CD8-positive, alpha-beta T cell (primary cell): ENCODE measurements at places on chromosomes 2 and 18.
A peak's percentile ranks its signal among the peaks of the same experiment; 100 is the strongest.

GRCh38 chr2:205731583-205731981 lies 49.3 kb downstream of the NRP2 start:
- DNase-seq = no peak

- DNase-seq = no peak
Observed at GRCh38 chr18:75489493-75490190, 62.1 kb upstream of the SMIM21 start.

DNA sequence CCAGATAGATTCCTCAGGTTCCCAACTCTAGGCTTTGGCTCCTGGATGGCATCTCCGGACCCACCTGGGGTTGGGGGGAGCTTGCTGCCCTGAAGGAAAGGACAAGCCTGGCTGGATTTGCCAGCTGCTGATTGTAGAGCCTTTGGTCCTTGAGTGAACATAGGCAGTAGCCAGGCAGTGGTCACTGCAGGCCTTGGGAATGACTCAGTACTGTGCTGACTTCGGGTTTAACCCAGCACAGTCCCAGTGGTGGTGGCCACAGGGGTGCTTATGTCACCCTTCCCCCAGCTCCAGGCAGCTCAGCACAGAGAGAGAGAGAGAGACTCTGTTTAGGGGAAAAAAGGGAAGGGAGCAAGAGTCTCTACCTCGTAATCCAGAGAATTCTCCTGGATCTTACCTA lies 27.7 kb upstream of the ACTR2 start:
- DNase-seq = no peak

DNA sequence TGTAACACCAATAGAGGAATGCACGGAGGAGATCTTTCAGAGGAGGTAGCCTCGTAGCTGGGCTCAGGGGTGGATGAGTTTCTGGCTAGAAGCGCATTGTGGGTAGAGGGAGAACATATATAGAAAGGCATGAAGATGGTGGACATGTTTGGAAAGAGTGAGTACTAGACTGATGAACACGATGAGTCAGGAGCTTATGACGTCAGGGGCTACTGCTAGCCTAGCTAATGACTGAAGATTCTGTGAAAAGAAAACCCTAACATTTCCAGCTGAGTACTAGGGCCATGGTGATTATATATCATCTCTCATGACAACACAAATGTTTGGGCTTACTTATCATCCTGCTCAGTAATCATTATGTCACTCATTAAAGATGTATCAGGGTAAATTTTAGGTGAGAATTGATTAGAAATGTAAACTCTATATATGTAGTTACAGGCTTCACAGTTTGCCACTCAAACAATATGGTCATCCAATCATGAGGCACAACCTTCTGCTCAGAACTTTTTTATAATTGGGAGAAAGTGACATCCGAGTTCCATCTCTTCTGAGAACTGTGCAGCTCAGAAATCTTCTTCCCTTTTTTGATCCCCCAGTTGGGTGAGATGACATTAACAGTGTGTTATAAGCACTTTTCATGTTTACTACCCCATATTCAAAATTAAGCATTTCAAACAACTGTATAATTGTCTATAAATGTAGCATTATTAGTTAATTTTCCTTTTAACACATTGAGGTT lies 22.2 kb upstream of the IL1RN start:
- DNase-seq = no peak

- no peak for DNase-seq
Observed at GRCh38 chr2:3970791-3971651, 267.6 kb downstream of the DCDC2C start.

DNA sequence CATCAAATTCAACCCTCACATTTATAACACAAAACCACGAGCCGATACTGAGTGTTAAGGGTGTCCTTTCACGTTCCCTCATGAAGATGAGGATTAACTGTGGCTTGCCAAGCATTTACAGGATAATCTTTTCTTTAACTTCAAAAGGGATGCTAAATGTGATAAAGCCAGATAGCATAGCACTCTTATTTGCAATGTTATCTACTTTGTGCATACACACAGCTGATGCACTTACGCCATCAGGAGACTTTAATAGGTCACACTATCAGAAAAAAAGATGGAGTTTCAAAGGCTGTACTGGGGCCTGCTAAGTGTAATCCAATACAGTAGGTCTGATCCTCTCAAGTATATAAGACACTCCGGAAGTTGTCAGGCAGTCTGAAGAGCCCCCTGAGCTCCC lies 572.7 kb downstream of the PIK3C3 start:
- no peak for DNase-seq

DNA sequence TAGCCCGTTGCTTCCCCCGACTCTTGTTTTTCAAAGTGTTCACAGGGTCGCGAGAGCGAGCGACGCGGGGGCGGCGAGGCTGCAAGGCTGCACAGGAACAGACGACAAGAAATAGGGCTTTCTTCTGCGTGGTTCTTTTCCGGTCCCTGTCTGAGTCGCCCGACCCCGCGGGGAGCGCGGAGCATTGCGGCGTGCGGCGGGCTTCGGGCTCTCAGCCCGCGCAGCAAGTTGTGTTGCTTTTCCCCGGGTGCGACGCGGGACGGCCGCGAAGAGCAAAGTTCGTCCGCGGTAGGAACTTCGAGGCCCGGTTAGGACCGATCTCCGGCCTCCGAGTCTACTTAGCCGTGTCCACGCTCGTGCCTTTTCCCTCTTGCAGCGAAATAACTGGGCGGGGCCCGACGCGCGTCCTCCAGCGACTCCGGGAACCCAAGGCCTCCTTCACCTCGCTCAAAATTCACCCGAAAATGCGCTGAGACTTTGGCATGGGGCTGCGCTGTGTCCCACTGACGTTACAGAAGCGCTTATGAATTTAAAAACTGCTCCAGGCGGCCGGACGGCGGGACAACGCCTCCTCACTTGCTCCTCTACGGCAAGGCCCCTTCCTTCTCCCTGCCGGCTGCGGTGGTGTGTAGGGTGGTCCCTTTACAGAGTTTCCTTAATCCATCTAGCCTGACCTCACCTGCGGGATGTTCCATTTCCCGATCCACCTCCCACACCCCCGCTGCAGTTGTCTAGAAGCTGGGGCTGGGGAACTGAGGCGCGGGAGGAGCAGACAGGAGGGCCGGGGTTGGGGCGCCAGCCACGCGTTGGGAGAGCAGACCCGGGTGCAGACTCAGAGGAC lies 1.5 kb upstream of the BCL2L11 start:
- DNase-seq = peak; percentile 30

DNA sequence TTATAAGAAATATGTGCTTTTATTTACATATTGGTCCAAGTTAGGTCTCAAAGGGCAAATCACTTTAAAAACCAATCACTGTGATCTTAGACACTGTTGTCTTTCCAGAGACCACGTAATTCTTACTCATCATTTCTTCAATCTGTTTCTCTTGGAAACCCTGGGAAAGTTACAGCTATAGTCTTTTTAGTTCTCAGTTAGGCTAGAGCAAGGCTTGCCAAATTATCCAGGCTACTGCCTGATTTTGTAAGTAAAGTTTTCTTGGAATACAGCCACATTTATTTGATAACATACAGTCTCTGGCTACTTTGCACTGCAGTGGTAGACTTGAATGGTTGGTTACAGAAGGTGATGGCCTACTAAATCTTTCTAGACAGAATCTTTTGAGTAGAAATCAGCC lies 106.0 kb downstream of the KIAA1328 start:
- no peak for DNase-seq

DNA sequence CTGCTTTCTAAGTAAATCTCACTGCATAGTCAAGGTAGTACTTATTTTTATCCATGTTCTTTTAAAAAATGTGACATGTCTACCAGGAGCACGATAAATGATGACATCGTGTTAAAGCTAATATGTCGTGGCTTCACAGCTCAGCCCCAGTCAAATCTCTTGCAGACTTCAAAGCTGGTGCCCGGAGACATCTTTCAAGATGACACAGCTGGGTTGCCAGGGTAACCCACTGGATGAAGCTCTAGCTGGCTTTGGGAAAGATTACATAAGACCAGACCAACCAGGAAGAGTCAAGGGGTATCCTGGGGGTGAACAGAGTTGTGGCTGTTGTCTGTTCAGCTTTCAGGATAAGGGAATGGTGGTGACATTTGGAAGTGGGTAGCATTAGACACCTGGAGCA lies 67.8 kb downstream of the VSNL1 start:
- no peak for DNase-seq

GRCh38 chr2:59490994-59491393 lies 1062.5 kb downstream of the BCL11A start:
- DNase-seq = no peak

DNA sequence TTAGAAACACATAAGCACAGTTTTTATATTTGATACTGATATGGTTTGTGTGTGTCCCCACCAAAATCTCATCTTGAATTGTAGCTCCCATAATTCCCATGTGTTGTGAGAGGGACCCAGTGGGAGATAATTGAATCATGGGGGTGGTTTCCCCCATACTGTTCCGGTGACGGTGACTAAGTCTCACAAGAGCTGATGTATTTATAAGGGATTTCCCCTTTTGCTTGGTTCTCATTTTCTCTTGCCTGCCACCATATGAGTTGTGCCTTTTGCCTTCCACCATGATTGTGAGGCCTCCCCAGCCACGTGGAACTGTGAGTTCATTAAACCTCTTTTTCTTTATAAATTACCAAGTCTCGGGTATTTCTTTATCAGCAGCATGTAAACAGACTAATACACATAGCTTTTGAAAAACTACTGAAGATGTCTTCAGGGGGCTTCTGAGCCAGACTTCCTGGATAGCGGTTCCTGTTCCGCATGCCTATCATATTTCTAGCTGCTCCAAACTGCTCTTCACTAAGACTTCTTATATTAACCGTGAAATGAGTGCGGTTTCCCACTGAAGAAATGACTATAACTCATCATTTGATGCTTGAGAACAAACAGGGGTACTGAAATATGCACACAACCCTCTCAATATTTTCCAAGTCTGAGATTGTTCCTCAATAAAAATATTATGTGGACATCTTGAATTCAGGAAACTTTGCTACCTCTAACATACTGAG lies 75.8 kb downstream of the SPHKAP start:
- DNase-seq = no peak

DNA sequence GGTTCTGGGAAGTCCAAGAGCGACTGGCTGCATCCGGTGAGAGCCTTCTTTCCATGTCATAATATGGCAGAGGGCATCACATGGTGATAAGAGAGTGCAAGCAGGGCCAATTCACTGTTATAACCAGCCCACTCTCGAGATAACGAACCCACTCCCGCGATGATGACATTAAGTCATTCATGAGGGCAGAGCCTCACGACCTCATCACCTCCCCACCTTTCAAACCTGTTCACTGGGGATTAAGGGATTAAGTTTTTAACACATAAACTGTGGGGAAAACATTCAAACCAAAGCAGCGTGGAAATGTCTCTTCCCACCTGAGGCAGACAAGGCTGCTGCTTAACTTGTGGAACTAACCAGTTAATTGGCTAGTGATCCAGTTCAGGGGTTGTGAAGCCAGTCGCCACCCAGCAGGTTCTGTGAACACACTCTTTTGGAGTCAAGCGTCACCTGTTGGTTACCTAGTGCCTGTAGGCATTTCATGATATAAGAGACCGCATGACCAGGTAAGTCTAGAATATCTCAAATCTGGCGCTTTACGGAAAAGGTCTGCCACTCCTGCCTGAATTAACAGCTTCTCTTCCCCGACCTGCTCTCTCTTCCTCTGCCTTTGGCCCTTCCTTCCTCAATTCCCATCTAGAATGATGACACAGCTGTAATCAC lies 54.3 kb downstream of the EDAR start:
- DNase-seq = no peak

- DNase-seq = no peak
Observed at GRCh38 chr2:228503731-228504130, 322.2 kb upstream of the SPHKAP start.

- DNase-seq = no peak
Observed at GRCh38 chr2:199811346-199811745, 39.6 kb downstream of the FTCDNL1 start.

- no peak for DNase-seq
Observed at GRCh38 chr2:191218292-191218898, 26.8 kb upstream of the MYO1B start.

- DNase-seq = no peak
Observed at GRCh38 chr18:57004366-57005121, 142.3 kb upstream of the BOD1L2 start.

- no peak for DNase-seq
Observed at GRCh38 chr18:26005950-26006349, 84.5 kb downstream of the SS18 start.

DNA sequence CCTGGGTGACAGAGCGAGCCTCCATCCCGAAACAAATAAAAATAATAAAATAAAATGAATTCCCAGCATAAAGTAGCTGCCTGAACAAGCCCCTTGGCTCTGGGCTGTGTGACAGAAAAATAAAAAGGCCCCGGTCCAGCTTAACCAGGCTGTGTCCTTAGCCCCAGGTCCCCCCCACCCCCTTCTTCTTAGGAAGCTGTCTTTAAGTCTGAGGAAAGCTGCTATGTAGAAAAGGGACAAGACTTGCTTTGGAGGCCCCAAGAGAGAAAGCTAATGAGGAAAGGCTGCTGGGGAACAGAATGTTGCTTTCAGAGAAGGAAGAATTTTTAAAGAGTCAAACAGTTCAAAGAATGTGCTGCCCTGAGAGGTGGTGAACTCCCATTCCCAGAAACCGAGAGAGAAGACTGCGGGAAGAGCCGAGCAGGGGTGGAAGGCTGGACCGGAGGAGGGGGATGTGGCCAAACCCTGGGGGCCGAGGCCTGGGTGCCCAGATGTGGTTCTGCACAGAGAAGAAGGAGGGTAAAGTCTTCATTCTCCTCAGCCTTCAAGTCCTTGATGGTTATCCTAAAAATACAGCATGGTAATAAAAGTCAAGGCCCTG lies 61.9 kb downstream of the CENPO start:
- no peak for DNase-seq

- DNase-seq = no peak
Observed at GRCh38 chr2:60868589-60869273, 12.6 kb upstream of the REL start.

- DNase-seq = no peak
Observed at GRCh38 chr2:12896318-12896982, 179.7 kb downstream of the TRIB2 start.

- no peak for DNase-seq
Observed at GRCh38 chr2:72014831-72015230, 132.8 kb downstream of the CYP26B1 start.
